ENCODE measurements at places on chromosomes 4 and X.

GRCh38 chr4:18250564-18250963 is 229.0 kb upstream of the LCORL start:
- no peak for DNase-seq

- no peak for DNase-seq
These were observed 4.4 kb upstream of the C4orf36 start for GRCh38 chr4:86896596-86896995.

DNA sequence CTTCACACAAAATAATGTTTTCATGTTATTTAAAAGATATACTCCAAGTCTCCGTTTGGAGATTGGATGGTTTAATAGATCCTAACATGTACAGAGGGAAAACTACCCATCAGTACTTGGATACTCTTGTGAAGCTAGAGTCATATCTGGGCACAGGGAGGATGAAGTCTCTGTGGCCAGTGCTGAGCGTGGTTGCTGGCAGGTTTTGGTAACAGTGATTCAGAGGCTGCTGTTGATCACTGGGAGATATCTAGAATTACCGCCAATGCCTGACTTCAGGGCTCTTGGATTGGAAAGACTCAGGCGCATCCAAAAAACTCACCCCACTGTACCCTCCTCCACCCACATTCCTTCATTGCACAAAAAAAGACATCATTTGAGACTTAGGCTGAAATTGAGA is 107.2 kb upstream of the PGRMC2 start:
- DNase-seq, result no peak

DNA sequence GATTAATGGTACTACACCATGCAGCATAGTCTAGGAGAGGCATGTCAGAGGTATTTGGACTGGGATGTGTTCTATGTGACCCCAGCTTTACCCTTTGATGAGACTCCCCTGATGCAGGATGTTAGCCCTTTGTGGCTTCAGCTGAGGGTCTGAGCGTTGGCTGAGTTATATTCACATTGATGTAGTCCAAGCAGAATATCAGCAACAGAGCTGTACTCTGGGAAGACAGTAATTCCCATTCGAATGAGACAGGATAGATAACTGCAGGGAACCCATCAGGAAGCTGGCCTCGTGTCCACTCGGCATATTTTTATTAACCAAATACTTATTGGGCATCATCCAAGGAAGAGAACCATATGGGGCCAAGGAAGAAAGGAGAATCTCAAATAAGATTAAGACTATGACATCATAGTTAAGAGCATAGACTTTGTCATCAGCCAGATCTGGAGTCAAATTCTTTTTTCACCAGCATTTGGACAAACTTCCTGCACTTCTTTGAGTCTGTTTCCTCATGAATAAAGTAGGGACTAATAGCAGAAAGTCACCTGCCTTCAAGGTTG is 198.1 kb downstream of the SOWAHB start:
- DNase-seq, result no peak

- no peak for DNase-seq
These were observed 8.9 kb downstream of the ADD1 start for GRCh38 chr4:2852481-2852921.

DNA sequence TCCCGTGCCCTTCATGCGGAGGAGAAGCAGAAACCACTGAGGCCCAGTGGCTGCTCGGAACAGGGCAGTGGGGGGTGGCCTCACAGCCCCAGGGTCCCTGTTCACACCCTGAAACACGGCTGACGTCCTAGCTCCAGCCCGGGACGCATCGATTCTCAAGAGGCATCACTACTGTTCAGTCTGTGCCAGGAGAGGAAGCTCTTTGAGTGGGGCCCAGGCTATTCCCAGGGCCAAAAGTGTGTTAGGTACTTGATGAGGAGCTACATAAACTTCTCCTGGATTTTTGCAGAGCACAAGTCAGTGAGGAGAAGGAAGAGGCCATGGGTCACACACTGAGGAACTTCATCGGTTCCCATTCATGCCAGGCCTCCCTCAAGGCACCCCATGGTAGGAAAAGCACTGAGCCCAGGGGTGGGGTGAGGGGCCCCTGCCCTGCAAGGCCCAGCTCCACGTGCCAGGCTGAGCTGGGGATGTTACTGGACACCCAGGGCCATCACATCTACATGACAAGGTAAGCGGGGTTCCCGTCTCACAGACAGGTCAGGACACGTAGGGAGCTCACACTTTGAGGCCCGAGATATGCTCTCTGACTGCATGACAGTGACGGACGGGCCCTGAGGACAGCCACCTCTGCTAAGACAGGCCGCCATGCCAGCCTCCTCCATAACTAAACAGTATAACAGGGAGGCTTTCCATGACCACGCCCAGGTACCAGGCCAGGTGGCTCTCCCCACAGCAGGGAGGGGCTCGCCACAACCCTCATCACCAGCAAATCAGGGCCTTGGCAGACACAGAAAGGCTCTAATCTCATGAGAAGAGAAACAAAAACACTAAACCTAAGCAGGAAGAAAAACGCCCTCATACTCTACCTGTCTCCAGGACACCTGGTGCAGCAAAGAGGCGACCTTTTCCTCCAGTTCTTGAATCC is 12.4 kb downstream of the TNIP2 start:
- no peak for DNase-seq

- no peak for DNase-seq
These were observed 424.1 kb downstream of the SMARCA1 start for GRCh38 chrX:129099207-129099606.

GRCh38 chrX:130296743-130297142 is 28.0 kb upstream of the ZNF280C start:
- DNase-seq, result peak; percentile 1

- DNase-seq, result no peak
These were observed 10.4 kb downstream of the LRPAP1 start for GRCh38 chr4:3521621-3522325.

DNA sequence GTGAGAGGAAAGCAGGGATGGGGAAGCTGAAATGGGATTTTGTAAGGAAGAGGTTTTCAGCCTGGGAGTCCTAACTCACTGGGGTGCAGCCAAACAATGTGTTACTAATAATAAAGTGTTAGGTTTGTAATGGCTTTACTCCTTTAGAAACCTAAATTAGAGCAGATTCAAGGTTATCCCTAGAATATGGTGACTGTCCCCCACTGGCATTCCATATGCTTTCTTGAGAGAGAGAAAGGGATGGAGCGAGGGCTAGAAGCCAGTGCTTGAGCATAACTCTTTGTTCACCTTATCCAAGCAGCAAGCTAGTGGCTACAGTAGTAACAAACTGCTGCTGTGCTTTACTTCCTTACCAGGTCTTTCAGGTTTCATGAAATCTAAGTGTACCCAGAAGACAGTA is 249.1 kb upstream of the PGRMC2 start:
- DNase-seq, result no peak

DNA sequence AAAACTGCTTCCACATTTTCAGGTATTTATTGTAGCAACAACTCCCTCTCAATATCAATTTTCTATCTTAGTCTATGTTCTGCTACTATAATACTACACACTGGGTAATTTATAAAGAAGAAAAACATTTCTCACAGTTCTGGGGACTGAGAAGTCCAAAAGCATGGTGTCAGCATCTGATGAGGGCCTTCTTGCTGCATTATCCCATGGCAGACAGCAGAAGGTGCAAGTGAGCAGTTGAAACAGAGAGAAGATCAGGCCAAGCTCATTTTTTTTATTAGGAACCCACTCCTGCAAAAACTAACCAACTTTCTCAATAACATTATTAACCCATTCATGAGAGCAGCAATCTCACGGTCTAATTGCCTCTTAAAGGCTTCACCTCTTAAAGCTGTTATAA is 376.0 kb downstream of the RAB28 start:
- no peak for DNase-seq

- no peak for DNase-seq
These were observed 28.8 kb downstream of the NKX6-1 start for GRCh38 chr4:84470204-84470785.

DNA sequence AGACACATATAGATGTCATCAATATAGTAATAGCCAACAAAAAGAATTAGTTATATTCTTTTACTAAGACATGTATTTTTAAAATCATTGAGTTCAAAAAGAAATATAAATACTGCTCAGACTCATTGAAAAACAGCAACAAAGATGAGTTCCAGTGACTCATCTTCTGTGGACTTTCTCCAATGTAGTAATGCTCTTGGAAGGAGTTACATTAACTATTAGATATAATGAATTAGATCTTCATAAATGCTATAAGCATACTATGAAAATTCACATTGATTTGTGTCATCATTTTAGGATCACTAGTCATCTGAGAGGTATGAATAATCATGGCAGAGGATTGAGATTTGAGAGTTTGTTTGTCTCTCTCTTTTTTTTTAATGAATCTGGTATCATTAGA is 547.8 kb upstream of the PCDH7 start:
- no peak for DNase-seq

DNA sequence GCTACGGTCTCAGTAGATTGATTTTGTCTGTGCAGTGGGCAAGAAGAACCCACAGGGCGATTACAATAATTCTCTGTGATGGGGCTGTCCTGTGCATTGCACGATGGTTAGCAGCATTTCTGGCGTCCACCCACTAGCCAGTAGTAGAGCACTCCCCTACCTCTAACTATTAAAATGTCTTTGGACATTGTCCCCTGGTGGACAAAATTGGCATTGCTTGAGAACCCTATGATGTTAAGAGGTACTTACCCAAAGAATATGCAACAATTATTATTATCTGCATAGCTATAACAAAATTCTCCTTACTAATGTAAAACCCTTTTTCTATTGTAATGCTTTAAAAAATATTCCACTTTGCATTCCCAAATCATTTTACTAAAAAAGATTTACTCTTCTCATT is 109.5 kb upstream of the VCX3A start:
- DNase-seq, result no peak

DNA sequence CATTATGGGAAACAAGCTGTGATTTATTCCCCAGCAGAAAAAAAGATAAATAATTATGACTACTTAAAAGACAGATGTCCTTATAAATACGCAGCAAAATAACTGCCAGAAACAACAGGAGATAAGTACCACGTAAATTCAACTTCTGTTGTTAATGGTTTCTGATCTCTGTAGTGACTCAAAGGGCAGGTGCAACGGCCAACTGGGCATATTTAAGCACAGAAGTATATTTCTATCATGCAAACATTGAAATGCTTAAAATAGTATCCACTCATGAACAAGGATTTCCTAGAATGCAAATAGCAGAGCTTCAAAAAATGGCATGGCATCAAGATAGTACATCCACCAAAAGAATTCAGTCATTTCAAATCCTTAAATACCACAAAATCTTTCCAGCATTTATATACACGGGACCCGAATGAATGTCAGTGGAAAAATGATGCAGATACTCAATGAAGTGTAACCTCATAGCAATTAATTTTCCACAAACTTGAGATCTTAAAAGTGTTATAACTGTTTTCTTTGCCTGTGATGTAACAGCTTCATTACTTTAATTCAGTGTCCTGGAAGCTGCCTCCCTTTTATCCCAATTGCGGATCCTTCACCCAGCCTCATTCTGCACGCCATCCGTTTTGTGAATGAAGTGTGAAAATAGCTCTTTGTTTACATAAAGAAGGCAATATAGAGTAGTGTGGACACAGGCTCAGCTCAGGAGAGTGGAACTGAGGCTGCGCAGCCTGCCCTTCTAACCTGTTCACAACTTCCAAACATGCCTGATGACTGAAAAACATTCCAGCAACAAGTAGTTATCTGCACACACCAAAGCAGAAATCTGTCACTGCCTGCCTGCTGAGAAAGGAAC is 10.2 kb downstream of the PDGFC start:
- DNase-seq, result peak; percentile 29

- DNase-seq, result peak; percentile 65
These were observed 752 bp downstream of the FRAS1 start for GRCh38 chr4:78057600-78058550.

DNA sequence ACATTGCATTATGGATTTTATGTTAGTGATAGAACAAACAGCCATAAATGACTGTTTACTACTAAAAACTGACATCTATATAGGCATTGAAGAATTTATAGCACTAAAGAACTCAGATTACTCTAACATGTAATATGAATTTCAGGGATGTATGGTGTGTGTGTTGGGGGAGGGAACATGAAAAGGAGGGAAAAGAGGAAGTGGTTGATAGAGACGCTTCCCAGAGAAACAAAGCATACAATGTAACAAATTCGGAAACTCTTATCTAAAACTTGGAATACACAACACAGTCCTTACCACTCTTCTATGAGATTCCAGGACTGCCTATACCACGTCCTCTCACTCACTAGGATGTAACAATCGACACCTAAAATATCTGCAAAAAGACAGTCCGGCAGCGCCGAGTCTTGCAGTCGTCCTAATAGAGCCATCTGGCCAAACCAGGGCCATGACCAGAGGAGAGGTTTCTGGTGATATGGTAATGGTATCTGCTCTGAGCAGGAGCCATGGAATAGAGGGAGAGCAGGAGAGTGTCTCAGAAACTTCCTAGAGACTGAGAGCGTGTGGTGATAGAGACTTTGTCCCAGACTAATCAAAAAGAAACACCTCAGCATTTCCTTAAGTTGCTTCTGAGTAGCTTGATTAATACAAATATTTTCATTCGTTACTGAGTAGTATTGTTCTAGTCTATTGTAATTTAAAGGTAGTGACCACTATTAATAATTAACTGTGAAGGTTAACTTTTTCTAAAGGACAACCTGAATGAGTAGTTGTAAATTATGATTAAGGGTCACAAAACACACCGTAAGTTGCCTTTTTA is 251.9 kb upstream of the ETNPPL start:
- no peak for DNase-seq

GRCh38 chr4:137626942-137627738 is 94.8 kb upstream of the PCDH18 start:
- no peak for DNase-seq

Data from lung (tissue), 17 donors.